Inflammatory macrophage (primary cell): ENCODE measurements at places on chromosomes 12 and 14.
A peak's percentile ranks its signal among the peaks of the same experiment; 100 is the strongest.

GRCh38 chr14:73402579-73402978 lies 55.8 kb downstream of the NUMB start:
- no peak for DNase-seq

GRCh38 chr14:104801520-104802393 lies 856 bp downstream of the ZBTB42 start:
- DNase-seq: no peak

GRCh38 chr12:88522961-88523360 lies 57.3 kb downstream of the KITLG start:
- DNase-seq: no peak

GRCh38 chr14:35932659-35933159 lies 106.6 kb downstream of the BRMS1L start:
- DNase-seq: no peak

DNA sequence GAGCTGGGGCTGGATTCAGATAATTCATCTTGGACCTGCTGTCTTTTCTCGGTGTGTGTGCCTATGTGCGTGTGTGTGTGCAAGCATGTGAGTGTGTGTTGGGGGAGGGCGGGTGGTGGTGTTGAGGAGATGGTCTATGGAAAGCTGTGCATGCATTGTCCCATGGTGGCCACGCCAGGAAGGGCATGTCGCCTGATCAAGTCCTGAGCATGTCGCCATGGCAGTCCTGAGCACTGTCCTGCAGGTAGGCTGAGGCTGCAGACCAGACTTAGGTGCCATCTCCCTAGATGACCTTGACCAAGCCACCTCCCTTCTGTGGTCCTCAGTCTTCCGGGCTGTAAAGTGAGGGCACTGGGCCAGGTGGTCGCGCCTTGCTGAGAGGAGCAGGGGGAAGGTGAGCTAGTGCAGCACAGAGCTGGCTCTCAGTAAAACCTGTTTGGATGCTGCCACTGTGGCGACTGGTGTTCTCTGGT lies 81.4 kb downstream of the PAPOLA start:
- no peak for DNase-seq

GRCh38 chr12:52942901-52943181 lies 6.1 kb upstream of the KRT18 start:
- no peak for DNase-seq

- no peak for DNase-seq
Observed at GRCh38 chr12:52539821-52540173, 13.1 kb downstream of the KRT71 start.

- DNase-seq: peak; percentile 87
Observed at GRCh38 chr14:72904840-72905561, 11.1 kb upstream of the DPF3 start.

GRCh38 chr12:100404769-100405407 lies 48.0 kb downstream of the SLC17A8 start:
- DNase-seq: peak; percentile 41

GRCh38 chr12:77049767-77050353 lies 15.5 kb downstream of the E2F7 start:
- peak; percentile 52 for DNase-seq

GRCh38 chr12:81162391-81163136 lies 84.7 kb downstream of the ACSS3 start:
- DNase-seq: no peak

DNA sequence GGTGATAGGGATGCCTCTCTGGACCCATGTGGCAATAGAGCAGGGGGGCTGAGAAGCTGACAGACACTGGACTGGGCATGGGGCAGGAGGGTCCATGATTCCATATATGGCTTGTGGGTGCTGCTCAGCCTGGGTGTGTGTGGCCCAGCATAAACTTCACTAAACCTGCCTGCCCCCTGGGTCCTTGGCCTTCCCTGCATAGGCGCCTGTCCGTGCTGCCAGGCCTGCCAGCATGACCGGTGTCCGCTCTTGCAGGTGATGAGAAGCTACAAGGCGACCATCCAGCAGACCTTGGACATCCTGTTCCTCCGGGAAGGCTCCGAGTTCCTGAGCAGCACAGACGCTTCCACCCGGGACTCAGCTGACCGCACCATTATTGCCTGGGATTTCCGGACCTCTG lies 61.6 kb downstream of the BEGAIN start:
- DNase-seq: no peak

GRCh38 chr12:32595251-32595650 lies 83.8 kb upstream of the DNM1L start:
- no peak for DNase-seq

DNA sequence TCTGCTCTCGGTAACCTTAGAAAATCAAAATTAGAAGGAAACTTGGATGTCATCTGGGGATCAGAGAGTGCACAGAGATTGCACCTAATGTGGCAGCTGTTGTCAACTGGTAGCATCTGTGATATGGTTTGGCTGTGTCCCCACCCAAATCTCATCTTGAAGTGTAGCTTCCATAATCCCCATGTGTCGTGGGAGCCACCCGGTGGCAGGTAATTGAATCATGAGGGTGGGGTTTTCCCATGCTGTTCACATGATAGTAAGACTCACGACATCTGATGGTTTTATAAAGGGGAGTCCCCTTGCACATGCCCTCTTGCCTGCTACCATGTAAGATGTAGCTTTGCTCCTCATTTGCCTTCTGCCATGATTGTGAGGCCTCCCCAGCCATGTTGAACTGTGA lies 127.7 kb upstream of the SRRM4 start:
- DNase-seq: no peak

DNA sequence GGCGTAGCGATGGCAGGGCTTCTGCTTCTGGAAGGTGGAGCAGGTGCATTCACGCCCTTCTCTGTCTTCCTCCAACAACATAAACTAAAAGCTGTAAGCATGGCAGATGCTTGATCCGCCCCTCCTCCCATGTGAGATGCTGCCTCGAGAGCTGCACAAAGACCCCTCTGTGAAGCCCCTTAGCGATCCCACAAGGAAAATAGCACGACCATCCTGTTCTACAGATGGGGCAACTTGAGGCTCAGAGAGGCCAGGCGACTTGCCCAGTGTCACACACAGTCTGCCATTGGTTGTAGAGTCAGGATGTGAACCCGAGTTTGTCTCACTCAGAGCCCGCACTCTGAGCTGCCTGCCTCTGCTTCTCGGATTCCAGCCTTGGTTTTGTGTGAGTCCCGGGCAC lies 144.4 kb downstream of the SCARB1 start:
- DNase-seq: no peak

- DNase-seq: no peak
Observed at GRCh38 chr14:34184126-34184525, 233.3 kb upstream of the EGLN3 start.

DNA sequence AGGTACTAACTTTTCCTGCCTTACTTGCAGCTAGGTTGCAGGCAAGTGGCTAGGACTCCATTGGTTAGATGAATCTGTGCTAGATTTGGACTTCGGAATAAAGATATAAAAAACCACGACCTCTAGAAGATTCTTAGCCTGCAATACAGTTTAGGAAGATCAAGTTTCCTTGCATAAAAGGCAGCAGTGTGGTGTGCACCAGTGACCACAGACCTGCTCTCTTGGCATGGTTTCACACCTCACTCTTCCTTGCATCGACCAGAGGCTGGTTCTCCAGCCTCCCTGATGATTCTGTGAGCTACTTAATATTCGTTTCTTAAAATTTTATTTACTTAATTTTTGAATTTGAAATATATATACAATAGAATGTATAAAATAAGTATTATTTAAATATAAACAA lies 9.8 kb downstream of the KLHDC1 start:
- no peak for DNase-seq

DNA sequence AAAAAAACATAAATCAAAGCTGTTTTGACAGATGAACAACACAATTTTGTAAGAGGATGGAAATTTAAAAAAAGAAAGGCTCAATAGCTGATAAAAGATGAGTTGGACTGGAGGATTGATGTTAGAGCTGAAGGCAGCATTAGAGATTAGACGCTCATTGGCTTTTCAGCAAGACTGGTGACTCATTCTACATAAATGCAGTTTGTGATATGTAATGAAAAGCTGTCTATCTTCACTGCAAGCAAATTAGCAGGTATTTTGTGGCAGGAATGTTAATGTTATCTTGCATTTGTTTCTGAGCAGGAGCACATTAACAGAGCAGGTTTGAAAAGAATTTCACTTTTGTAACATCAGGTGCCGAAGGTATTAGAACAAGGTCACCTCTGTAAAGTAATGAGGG lies 442.7 kb upstream of the NOVA1 start:
- no peak for DNase-seq

DNA sequence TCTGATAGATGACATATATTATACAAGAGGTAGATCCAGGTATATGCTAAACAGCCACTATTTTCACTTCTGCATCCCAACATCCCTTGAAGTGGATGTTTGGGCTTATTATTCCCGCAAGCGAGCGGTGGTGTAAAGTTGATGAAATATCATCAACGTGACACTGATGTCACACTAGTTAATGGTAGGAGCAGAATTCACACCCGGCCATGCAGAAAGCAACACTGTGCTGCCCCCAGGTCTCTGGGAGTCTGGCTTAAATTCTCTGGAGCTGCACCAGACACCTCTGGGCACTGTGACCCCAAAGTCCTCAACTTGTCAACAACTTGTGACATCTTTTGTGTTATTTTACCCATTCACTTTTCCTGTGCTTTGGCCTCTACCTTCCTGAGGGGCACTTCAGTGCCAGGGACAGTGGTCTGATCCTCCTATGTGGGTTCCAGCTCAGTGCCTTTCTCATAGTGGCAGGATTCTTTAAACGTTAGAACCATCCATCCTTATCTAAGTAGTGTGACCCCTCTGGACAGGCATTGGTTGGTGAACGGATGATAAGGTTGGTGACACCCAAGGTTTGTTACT lies 952 bp downstream of the DRAM1 start:
- DNase-seq: peak; percentile 74

DNA sequence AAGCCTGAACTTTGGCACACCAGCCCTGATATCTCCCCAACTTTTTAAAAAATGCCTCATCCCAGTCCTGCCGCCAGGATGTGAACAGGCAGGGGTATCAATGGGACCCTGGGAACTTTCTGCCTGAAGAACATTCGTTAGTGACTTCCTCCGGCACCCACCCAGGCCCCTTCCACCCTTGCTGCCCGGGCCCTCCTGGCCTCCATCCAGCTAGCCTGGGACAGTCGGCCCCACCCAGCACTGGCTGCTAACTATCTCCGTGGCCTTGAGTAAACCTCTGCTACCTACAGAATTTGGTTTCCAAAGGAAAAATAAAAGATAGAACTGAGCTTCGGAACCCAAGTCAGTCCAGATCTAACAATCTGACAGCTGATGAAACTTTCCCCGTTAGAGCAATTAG lies 14.3 kb downstream of the SCARB1 start:
- DNase-seq: no peak

- DNase-seq: no peak
Observed at GRCh38 chr14:52106840-52107239, 38.0 kb upstream of the NID2 start.

DNA sequence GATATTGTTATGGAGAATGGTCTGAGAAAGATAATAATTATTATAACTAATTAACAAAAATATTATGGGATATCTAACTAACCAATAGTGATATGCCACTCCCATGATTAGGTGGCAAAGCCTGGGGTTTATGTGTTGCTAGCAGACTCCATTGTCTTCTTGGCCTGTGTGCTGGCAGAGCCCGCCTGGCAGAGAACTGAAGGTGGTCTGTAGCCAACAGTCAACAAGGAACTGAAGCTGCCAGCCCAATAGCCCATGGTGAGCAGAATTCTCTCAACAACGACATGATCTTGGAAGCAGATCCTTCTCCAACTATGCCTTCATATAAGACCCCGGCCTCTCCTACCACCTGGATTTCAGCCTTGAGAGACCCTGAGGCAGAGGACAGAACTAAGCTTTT lies 258.8 kb downstream of the SLC15A4 start:
- no peak for DNase-seq

DNA sequence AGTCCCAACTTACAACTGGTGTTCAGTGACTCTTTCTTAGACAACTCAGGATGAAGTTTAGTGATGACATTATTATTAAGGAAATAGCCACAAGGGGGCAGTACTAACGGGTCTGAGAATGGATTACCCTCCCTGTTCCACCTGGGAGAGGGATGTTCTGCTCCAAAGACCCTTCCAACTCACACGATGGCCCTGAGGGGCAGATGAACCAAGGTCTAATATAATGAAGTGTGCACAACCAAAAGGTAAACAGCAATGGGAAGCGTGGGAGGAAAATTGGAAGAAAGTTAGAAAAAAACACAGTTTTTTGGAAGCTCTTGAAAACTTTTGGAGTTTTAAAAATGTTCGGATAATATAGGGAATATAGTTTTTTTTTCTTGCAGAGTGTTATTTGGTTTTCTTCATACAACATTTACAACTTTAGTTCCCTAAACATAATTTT lies 24.0 kb downstream of the FGF6 start:
- peak; percentile 46 for DNase-seq

DNA sequence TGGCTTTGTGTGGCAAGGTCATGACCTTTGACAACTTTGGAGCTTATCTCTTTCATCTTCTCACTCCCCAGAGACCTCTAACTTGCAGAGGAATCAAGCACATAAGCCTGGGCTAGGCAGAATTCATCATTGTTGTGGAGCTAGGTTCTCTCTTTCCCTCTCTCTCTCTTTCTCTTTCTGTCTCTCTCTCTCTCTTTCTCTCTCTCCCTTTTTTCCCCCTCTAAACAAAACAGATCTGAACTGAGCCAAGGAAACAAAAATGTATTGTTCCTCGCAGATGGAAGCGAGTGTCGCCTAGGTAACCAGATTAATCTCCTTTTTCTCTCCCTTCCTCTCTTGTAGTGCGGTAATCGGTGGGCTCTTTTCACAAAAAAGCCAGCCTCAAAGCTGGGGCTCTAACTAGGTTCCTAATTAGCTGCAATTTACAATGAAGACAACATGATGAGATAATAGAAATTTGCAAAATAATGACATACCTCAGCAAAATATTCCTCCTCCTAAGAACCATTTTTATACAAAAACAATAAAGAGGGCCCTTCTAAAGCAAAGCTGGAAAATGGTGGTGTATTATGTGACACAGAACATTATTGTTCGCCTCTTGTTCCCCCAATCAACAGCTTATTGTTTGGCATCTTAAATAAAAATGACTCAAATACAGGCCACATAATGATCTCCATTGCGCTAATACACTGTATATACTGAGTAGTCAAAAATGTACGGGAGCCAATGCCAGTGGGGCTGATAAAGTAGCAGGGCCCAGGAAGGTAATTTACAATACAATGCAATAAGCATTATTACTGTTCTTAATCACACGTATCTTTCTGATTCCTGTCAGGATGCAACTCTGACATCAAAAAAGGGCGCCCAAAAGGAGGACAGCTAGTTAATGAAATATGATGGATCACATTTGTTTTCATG lies 65.7 kb upstream of the SOX5 start:
- DNase-seq: no peak
